Vagina (tissue), 2 donors: ENCODE measurements at places on chromosomes 6 and 20. TPM values are rescaled to one million over a fixed set of nuclear protein-coding genes. Genes with fewer than 3 reads are reported as not detected.

Gene CDH26
- total RNA-seq: 6.6 TPM

Gene CDH22
- total RNA-seq: 1.7 TPM

Gene MAP3K5
- 31.2 TPM for total RNA-seq

Gene PLG
- total RNA-seq: not detected

Gene PGC
- 3.4 TPM for total RNA-seq

DNA sequence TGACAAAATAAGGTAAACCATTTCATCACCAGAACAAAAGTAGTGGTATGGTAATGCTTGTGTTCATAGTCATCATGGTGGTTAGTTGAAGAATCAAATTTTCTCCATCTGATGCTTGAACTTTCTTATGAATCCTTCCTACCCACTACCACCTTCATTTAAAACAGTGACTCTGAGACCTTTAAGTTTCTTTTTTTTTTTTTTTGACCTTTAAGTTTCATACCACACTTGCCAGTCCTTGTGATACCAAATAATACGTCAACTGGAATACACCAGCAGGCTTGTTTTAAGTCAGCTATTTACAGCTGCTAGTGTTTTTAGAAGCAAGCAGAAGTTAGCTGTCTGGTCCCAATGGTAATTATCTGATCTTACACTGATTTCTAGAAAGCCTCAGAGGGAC, 413.4 kb upstream of the SOX4 start:
- no peak for DNase-seq

DNA sequence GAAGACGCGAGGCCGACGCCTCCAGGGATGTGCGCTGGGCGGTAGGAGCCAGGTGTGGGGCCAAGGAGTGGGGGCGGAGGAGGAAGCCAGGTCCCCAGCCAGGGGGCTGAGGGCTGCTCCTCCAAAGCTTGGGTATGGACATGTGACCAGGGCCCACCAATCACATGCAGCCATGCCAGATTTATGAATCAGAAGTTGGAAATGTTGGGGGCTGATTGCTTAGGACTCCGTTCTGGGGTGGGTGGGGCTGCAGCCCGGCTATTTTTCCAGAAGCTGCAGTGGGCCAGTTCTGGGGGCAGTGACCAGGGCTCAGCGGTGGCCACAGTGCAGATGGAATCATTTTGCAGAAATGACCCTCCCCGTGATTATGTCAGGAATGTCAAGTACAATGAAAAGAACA, 96.0 kb downstream of the CEBPB start:
- no peak for DNase-seq

DNA sequence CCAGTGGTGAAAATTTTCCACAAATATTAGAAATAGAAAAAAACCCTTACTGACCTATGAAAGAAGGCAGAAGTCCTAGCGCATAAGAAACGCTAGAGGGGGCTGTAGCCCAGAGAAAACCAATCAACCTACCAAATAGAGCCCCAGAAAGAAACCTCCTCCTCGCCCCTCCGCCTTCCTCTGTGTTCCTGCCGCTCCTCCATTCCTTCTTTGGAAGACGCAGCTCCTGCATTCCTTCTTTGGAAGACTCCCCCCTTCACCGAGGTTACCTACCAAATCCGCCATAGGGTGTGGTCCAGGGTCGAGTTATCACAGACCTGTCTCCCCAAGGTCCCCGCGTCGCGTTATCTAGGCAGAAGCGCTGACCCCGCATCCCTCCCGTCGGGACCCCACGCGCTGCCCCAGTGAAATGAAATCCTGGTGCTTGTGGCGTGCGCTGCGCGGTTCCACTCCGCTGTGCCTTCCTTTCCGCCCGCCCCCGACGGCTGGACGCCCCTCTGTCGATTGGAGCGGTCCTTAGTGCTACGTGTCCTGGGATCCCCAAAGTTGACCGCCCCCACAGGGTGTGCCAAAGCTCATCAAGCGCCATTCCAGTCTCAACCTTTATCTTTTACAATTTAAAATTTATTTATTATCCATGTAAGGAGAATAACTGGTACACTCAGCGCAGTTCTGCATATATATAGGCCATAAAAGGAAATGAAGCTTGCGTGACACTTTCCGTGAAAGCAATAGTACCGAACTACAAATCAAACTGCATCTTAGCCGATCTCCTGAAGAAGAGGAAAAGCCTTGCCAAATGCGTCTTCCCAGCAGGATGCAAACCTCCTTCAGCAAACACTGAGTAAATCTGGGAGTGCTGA, 13.0 kb downstream of the RPP21 start:
- DNase-seq: no peak

DNA sequence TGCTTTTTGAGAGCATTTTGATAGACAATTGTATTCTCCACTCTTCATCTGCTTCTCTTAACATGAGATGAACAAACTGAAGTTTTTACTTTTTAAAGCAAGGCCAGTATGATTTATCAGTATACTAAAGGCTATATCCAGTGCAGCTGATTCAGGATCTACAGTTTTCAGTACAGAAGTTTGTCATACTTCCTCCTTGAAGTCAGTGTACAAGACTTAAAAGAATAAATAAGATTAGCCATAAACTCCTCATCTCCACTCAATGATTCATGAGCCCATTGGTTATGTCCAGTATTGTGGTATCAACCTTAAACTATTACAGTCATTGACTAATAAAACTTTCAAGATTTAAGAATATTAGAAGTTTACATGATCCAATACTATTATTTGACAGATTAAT, 374.8 kb upstream of the EPHA7 start:
- no peak for DNase-seq

GRCh38 chr6:32890831-32891230, 36.8 kb downstream of the PSMB9 start:
- no peak for DNase-seq

DNA sequence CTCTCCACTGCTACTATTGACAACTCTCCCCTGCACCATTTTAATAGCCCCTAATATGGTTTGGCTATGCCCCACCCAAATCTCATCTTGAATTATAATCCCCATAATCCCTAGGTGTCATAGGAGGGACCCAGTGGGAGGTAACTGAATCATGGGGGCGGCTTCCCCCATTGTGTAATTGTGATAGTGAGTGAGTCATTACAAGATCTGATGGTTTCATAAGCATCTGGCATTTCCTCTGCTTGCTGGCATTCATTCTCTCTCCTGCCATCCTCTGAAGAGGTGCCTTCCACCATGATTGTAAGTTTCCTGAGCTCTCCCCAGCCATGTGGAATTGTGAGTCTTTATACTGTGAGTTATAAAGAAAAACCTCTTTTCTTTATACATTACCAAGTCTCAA, 74.1 kb upstream of the TCF21 start:
- no peak for DNase-seq

- DNase-seq: no peak
These were observed 43.2 kb downstream of the RAB44 start for GRCh38 chr6:36740818-36741179.

- DNase-seq: no peak
These were observed 67.9 kb downstream of the KIF13A start for GRCh38 chr6:17919496-17919895.

GRCh38 chr20:44342248-44342647, 5.4 kb downstream of the R3HDML start:
- no peak for DNase-seq

DNA sequence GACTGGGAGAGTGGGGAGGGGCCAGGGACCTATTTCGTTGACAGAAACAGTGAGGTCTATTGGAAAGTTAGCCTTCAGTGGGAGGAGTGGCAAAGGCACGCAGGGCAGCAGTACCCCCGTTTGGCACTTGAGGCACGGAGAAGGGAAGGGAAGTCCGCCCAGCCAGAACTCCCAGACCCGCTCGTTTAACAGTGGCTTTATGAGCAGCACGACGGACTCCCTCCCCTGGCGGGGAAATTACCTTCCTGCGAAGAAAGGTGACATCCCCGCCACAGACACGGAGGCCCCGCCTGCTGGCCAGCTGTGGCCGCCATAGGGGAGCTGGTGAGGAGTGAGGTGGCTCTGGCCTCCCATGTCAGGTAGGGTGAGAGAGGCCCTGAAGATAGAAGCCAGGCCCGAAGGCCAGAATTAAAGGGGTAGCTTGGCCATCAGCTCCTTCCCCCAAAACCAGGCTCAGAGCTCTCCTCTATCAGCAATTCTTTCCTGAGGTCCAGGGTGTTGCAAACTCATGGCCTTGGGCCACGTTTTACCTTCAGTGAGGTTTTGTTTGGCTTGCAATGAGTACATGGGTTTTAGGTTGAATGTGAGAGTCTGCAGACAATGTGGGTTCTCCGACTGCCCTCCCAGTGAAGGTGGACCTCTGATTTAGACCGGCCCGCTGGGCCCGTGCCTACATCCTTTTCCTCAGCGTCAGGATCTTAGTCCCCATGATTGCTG, 123.7 kb downstream of the MRPL14 start:
- DNase-seq: no peak

DNA sequence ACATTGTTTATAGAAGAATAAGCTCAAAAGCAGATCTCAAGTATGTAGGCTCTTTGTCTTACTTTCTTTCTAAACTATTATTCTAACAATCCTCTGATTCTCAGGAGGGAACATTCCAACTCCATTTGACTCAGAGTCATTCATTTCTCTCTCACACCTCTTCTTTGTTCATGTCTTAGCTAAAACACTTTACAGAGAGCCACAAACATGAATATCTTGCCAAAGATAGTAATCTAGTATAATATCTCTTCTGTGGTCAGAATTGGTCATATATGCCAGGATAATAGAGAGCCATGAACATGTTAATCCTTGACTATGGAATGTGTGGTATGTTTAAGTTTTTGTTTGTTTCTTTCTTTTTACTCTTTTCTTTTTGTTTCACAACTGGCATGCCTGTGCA, 456.0 kb upstream of the PTCHD4 start:
- DNase-seq: no peak
